ENCODE measurements at places on chromosomes 13 and 19.

DNA sequence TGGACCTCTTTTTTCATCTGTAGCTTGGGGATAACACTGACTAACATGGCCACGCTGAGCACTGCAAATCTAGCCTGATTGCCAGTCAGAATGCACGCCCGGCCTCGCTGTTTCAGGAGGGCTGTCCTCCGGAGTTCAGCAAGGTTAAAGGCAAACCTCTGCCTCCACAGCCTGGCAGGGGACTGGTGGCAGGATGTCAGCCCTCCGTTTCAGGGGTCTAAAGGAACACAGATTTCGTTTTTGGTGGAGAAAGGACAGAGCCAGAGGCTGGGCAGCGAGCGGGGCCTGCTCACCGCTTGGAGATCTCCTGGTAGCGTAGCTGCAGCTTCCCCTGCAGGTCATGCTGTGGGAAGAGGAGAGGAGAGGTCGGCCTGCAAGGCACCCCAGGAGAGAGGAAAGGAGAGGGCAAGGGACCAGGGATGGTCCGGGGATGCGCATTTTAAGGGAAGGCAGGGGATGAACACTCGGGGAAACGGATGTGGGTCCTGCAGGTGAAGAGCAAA lies 560 bp downstream of the NDUFA7 start:
- DNase-seq, result peak; percentile 32

GRCh38 chr13:93794197-93794885 lies 567.7 kb downstream of the GPC6 start:
- DNase-seq, result no peak

DNA sequence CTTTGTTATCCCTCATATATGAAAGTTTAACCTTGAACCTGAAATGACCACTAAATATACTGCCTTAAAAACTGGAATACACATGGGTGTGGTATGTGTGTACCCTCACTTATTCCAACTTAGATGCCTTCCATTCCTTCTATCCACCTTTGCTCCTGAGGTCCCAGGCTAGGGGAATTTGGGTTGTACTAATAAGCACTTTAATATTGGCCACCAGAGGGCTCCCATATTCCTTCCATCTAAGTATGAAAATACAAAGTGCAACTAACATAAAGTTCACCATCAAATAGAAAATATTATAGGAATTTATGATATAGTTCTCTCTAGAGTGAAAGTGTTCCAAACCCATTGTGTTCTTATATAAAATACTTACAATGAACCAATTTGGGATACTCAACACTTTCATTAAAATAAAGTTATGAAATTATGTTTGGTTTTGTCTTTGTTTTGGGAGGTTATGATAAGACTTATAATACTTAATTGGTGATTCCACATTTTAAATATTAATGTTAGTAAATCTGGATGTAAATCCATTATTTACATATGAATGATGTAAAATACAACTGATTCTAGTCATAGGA lies 62.3 kb downstream of the ITGBL1 start:
- DNase-seq, result peak; percentile 65

GRCh38 chr19:29566496-29567054 lies 39.5 kb upstream of the POP4 start:
- DNase-seq, result no peak

DNA sequence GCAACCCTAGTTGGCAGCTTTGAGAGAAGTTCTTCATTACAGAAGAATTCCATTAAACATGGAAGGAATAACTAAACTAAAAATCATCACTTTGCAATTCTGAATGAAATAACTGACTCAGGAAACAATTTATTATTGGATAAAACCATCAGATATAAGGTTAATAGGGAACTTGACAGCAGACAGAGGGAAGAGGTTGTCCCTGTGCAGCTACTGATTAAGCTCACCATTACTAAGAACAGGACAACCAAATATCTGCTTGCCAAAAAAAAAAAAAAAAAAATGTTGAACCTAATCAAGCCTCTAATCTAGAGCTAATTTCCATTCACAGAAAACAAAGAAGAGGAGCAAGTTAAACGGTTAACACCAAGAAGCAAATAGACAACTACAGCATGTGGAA lies 12.8 kb downstream of the N4BP2L2 start:
- no peak for DNase-seq

DNA sequence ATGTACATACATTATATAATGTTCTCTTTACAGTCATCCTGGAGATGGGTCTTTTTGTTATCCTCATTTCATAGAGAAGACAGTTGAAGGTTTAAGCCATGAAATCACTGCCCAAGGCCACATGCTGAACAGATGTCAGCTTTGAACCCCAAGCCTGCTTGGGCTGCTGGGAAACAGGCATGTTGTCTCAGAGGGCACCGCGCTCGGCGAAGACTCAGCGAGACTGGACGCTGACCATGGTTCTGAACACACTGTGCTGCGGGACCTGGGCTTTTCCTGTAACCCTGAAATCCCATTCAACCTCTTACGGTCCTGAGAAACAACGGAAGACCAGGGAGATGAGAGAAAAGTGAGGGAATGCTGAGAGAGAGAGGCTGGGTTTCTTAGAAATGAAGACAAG lies 27.3 kb downstream of the LRFN3 start:
- peak; percentile 47 for DNase-seq

DNA sequence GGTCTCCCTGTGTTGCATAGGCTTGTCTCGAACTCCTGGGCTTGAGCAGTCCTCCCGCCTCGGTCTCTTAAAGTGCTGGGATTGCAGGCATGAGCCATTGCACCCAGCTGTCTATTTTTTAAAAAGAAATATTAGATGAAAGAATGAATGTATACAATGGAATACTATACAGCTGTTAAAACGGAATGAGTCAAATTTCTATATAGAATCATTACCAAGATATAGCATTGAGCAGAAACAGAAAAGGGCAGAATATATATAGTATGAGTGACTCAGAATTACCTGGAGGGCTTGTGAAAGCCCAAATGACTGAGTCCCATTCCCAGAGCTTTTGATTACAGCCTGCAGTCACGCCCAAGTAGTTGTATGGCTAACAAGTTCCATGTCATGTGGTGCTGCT lies 4.4 kb downstream of the DACT3 start:
- DNase-seq, result no peak

All from kidney tubule cell (primary cell).